ENCODE measurements at places on chromosomes 13 and 19.

GRCh38 chr19:44686896-44687295 lies 12.1 kb upstream of the CEACAM16 start:
- DNase-seq = no peak

- DNase-seq = no peak
Observed at GRCh38 chr19:2255982-2256685, at the start of gene JSRP1. Gene JSRP1 (minus strand): TSS chr19:2256417. CDS start chr19:2255314, 1,103 bp downstream.

- DNase-seq = no peak
Observed at GRCh38 chr19:49984491-49984890, 23.5 kb upstream of the SIGLEC11 start.

DNA sequence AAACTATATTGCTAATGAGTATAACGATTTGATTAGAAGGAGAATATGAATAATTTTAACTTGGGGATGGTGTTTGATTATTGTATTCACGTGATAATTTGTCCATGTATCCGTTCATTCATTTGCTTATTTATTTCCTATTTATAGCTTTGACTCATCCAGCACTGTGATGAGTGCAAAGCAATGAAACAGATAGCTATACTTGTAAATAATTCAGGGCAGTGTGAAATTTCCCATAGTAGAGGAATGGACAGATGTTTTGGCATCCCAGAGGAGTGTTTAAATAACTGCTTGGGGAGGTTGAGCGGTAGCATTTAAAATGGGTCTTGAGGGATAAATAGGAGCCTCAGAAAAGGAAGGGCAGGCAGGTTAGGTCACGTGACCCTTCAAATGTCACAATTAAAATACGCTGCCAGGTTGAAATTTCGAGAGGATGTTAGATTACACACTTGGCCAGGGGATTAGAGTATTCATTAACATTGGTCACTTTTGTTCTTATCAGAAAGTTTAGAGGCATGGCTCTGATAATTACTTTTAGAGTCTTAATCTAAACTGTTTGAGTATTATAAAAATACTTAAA lies 14.7 kb downstream of the FGF9 start:
- no peak for DNase-seq

DNA sequence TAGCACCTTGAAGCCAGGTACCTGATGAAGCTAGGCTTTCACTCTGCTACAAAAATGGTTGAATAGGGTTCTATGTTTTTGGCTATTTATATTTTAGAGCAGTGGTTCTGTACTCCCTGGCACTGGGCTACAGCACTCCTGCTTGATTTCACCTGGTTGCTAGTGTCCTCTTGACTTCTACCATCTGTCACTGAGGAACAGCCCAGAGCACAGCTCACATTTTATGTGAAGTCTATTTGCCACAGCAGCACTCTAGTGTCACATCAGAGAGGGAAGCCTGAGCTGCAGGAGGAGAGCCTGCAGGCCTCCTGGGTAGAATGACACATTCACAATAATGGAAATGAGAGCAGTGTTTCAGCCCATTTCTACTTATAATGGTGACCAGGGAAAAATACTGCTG lies 184.2 kb downstream of the ZNF486 start:
- DNase-seq = no peak

All from activated naive CD4-positive, alpha-beta T cell treated with Interleukin-2 at 50 U/mL for 16 hours (primary cell).